G401 (cell line): ENCODE measurements at places on chromosomes 2 and 18. TPM values are rescaled to one million over a fixed set of nuclear protein-coding genes. Genes with fewer than 3 reads are reported as not detected.
A peak's percentile ranks its signal among the peaks of the same experiment; 100 is the strongest.

GRCh38 chr2:201127570-201127969 is 11.6 kb downstream of the CFLAR start:
- peak; percentile 95 for DNase-seq

DNA sequence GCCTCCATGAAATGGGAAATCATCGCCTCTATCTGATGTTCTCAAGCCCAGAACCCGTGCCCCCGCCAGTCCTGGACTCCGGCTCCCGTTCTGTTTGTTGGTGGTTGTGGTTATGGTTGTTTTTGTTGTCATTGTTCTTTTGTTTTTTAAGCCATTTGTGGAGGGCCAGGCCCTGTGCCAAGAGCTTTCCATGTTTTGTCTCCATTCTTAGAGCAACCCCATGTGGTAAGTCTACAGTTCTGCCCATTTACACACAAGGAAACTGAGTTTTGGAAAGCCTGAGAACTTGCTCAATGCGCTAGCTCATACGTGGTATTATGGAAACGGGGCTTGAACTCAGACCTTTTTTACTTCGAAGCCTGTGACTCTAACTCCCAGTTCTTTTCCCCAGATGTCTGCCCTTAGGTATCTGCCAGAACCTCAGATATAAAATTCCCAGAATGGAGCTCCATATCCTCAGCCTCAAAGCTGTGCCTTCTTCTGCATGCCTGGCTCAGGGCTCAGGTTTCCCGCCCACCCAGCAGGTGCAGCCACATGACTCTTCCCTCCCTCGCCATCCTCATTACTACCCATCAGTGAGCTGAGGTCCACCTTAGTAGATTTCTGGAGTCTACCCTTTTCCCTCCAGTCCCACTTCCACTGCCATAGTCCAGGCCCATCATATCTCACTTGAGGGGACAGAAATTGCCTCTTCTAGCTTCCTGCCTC is 194.1 kb downstream of the KLHL29 start:
- no peak for DNase-seq

DNA sequence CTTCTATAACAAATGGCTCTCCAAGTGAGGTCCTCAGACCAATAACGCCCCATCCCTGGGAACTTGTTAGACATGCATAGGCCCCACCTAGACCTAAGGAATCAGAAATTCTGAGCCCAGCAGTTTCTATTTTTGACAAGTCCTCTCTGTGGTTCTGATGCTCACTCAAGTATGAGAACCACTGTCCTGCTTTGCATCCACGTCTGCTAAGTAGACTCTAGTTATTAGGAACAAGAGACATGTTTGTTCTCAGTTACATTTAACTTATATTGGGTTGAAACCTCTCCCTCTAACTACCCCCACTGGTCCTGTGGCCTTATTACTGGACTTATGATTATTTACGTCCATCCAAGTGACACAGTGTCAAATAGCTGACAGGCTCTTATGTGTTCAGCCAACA is 70.3 kb downstream of the TMEM17 start:
- DNase-seq, result no peak

GRCh38 chr2:222514901-222515300 is 90.6 kb downstream of the SGPP2 start:
- DNase-seq, result no peak

GRCh38 chr2:237437566-237437965 is 23.6 kb upstream of the COL6A3 start:
- DNase-seq, result no peak

DNA sequence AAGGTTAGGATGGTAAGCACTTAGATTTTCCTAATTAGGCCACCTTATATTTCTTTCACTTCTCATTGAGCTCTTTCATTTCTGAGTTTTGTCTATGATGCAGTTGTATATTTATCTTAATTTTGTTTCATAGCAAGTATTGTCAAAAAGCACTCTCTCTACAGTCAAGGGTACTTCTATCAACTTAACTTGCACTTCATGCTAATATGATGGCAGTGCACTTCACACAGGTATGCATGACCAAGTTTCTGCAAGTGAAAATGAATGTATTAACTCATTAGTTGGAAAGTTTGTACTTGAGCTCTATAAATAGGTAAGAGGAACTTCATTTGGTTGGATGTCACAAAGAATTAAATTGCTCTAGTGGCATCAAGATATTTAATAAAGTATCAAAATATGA is 51.5 kb upstream of the CDH19 start:
- DNase-seq, result no peak

DNA sequence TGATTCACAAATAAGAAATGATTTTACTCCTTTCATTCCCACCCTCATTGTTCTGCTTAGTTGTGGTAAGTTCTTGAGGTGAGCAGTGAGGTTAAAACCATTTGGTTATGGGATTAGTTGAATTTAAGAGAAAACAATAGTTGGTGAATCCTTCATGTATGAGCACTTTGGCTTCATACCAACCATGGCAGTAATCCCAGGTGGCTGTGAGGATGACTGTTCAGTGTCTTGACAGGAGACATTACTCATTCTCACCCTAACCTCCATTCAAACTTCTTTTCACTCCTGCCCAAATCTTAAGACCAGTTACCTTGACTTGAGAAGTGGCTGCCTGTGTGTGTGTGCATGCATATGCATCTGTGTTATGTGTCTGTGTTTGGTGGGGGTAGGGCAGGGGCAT is 143.1 kb downstream of the SETBP1 start:
- DNase-seq, result peak; percentile 32

DNA sequence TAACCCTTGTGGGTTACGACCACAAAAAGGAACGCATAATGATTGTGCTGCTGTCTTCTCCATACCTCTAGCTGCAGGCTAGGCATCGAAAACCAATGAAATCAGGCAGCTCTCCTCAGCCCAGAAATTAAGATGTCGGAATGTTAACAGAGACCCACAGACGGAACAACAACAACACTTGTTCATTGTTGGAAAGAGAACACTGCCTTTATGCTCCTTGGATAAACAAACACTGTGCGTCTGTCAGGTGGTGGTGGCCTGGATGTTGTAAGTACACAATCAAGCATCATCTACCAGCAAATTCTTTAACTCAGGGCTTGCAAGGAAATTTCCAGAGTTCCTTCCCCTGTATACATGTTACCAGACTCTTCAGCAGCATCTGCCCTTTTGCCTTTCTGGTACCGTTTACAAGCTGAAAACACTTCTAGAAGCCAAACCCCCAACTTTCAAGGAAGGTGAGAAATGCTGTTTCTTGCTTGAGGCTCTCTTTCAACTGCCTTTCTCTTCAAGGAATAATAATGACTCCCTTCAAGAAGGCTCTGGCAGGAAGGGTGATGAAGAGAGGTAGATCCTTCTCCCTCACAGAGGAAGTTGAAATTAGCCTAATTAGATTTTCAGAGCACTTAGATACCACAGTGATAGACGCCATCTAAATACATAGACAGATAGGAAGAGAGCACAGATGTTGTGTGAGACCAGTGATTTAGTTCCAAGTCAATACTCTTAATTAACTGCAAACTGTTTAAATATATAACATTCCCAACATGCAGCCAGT is 332.7 kb downstream of the ZNF521 start:
- no peak for DNase-seq

DNA sequence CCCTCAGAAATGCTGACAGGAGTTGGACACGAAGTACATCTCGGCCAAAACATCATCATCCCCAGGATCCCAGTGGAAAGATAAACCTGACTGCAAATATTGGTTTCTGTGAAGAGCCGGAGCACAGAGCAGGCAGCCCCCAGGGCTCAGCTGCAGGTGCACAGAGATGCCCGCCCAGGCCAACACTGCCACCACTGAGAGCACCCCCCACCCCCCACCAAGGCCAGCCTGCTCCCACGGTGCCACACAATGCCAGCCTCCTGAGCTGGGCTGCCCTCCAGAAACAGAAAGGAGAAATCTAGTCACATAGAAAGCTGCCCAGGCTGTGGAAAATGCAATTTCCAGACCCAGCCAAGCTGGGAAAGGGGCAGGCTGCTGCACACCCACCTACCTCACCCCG is 71.7 kb downstream of the GALNT14 start:
- no peak for DNase-seq

DNA sequence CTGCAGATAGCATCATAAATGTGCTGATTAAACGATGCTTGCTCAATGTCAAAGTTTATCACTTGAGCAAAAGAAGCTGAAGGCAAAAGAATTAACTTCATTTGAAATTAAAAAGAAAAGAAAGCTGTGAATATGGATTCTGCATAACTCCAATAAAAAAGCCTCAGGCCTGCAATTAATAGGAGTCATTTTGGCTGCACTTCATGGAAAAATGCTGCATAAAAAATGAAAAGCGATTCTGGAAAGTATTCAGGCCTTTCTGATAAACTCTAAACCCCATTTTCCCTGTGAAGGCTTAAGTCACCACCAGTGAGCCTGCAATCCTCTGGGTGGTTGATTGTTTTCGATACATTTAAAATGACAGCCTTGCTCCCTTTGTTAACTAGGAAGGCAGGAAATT is 1793.4 kb downstream of the SUCLG1 start:
- no peak for DNase-seq

DNA sequence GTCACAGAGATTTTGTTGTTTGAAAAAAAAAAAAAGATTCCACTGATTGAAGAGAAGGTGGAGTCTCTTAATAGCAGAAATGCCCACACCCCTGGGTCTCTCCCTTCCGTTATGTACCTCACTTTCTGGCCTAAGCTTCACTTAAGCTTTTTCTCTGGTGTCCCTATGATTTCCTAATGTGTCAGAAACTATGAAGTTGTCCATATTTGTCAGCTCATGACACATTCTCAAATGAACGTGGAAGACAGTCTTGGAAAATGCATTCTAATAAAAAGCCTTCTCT is 5.4 kb upstream of the MALL start:
- DNase-seq, result no peak

DNA sequence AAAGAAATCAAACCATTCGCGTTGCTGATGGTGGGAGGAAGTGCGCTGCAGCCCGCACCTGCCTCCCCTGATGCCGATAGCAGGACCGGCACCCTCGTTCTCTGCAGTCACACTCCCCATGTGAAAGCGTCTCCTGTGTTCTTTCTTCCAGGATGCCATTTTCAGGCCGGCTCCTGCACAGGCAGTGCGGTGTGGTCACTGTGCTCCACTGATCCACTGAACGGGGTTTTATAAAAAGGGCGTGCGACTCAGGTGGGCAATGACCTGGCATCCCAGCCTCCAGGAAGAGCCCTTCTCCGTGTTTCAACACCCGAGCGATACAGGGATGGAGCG is 88.3 kb upstream of the SNTG2 start:
- no peak for DNase-seq

DNA sequence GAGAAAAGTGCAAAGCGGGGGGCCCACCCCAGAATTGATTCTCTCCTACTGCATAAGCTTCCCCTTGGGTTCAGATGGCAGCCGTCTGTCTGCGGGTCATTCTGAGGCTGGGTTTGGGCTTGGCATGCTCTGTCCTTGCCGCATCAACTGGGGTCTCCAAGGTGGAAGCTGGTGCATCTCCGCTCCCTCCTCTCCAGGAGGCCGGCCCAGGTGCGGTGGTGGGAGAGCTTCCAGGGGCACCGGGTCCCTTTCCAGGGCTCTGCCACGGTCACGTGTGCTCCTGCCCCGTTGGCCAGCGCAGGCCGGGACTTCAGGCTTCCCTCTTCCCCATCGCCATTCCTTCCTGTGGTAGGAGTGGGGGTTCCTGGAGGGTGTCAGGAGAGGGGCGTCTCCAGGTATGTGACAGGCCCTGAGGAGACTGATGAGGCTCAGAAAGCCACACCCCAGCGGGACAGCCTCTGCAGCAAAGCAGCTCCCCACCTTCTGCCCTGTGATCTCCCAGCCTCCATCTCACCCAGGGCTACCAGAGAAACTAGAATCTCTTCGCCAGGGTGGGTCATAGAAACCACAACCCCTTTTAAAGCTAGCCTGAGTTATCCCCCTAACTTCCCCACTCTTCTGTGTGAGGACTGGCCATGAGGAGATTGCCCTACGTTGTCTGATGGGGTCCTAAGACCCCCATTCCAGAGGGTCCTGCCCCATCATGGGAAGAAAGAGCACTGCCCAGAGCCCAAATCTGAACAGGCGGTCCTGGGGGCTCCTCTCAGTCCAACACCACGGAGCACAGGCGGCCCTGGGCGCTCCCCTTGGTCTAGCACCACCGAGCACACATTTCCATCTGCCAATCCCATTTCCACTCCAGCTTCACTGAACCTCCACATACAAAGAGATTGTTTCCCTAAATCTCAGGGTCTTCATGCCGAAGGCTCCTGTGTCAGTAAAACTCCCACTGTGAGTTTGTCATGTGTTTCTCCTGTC is 76.6 kb downstream of the SLC66A2 start:
- DNase-seq, result no peak

GRCh38 chr2:90077948-90078347 is 1386.5 kb downstream of the RPIA start:
- DNase-seq, result no peak

DNA sequence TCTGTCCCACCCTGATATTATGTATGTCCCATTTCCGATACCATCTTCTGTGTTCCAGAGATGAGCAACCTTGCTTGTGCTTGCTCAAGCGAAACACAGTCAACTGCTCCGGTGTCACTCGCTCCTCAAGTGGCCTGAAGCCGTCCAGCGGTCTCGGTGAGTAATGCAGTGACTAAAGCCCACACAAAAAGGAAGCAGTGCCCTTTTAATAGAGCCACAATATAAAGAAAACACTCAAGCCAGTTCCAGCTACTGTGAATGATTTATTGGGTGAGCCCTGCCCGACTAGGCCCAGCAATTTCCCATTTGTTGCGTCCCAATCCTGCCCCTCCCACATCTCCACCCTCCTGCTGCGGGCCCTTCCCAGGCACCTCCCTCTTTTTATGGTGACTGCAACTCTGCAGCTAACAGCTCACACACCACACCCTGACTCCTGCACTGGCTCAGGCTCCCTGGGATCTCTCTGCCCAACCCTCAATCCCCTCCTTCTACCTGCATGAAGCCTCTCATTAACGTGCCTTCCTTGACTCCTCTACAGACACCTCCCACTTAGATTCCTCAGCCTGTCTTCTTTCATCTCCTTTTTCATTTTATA is 44.2 kb upstream of the DSC1 start:
- no peak for DNase-seq

- DNase-seq, result no peak
Measured at GRCh38 chr2:12890481-12890991, 173.8 kb downstream of the TRIB2 start.

- no peak for DNase-seq
Measured at GRCh38 chr2:196660244-196660643, 20.7 kb downstream of the CCDC150 start.

The GTF3C2 gene
- 101 and 102 TPM in 2 replicates for total RNA-seq

The RGPD4 gene
- 0.03 TPM in 1 of 2 replicates, not detected in the other for total RNA-seq

The LYPD1 gene
- total RNA-seq, result not detected in 2 replicates

The IL36RN gene
- not detected in 2 replicates for total RNA-seq

The GREB1 gene
- 7.9 and 14.7 TPM in 2 replicates for total RNA-seq

The SIGLEC15 gene
- not detected in 2 replicates for total RNA-seq

The CLEC4F gene
- 0.17 and 0.18 TPM in 2 replicates for total RNA-seq

The DES gene
- not detected in 2 replicates for total RNA-seq

The TUBA4B gene
- not detected in 2 replicates for total RNA-seq

The ALPG gene
- total RNA-seq, result 203 and 218 TPM in 2 replicates

The PRPF40A gene
- total RNA-seq, result 151 and 321 TPM in 2 replicates

The POTEC gene
- not detected in 2 replicates for total RNA-seq
